ENCODE measurements at places on chromosomes 5 and 9.

GRCh38 chr5:81400375-81400774 is 6.4 kb upstream of the ACOT12 start:
- DNase-seq = no peak

- DNase-seq = no peak
These were observed 126.4 kb downstream of the PARP8 start for GRCh38 chr5:50792843-50793242.

DNA sequence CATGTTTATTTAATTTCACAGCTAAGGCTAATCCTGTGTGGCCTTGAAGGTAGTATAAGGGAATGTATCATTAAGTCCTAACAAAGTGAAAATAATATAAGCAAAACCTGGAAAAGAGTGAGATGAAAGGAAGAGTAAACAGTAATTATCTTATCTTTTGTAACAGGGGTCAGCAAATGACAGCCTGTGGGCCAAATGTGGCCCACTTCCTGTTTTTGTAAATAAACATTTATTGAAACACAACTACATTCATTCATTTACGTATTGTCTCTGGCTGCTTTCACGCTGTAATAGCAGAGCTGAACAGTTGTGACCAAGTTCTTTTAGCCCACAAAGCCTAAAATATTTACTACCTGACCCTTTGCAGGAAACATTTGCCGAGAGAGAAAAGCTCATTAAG is 78.4 kb upstream of the HTR4 start:
- no peak for DNase-seq

- no peak for DNase-seq
These were observed 474.0 kb downstream of the CCDC171 start for GRCh38 chr9:16026886-16027285.

- DNase-seq = no peak
These were observed 29.6 kb downstream of the IRF1 start for GRCh38 chr5:132460846-132461568.

- no peak for DNase-seq
These were observed at the start of gene CFAP157 for GRCh38 chr9:127706836-127707241. TSS of gene CFAP157 (plus strand) at chr9:127706988. CDS start at chr9:127707032, 44 bp downstream.

DNA sequence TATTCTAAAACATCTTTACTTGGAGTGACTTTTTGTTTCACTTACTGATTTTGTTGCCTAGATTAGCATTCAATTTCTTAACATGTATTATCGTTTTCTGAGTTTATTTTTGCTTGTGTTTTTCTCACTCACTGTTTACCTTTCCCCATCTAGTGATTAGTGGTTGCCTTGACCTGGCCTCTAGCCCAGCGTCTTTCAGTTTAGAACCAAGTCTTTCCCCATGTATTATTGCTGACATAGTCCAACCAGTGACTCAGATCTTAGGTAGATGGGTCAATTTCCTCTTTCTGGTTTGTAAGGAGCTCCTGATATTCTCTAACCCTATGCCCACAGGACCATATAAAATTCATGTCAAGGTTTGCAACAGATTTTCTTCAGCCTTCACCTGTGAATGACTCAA is 135.5 kb downstream of the PRR16 start:
- DNase-seq = no peak

DNA sequence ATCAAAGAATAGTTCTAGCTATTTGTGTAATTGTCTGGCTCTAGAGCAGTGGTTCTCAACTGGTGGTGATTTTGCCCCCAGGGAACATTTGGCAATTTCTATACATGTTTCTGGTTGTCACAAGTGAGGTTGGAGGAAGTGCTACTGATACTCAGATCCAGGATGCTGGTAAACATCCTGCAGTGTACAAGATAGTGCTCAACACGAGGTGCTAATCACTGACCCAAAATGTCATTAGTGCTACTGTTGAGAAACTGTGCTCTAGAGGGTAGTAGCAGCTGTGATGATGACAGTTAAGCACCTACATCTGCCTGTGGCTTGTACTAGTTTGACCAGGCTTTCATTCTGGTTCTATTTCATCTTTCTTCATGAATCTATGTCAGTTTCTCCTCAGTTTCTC is 22.1 kb downstream of the LRRC19 start:
- no peak for DNase-seq

DNA sequence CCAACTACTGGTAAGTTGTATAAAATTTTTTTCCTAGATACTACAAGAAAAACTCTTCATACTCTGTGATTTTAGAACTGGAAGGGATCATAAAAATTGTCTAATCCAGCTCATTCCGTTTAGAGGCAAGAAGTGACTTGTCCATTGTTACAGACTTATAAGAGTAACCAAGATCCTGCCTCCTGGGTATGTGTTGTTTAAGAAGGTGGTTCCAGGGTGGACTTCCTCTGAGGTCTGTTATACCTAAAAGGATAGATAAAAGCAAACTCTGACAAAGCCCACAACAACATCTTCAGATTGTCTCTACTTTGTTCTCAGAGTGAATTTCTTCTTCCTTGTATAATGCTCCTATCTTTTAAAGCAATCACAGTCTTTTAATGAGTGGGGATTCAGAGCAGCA is 24.2 kb downstream of the TGFBR1 start:
- DNase-seq = no peak

GRCh38 chr5:175133185-175133584 is 310.8 kb downstream of the DRD1 start:
- DNase-seq = no peak

DNA sequence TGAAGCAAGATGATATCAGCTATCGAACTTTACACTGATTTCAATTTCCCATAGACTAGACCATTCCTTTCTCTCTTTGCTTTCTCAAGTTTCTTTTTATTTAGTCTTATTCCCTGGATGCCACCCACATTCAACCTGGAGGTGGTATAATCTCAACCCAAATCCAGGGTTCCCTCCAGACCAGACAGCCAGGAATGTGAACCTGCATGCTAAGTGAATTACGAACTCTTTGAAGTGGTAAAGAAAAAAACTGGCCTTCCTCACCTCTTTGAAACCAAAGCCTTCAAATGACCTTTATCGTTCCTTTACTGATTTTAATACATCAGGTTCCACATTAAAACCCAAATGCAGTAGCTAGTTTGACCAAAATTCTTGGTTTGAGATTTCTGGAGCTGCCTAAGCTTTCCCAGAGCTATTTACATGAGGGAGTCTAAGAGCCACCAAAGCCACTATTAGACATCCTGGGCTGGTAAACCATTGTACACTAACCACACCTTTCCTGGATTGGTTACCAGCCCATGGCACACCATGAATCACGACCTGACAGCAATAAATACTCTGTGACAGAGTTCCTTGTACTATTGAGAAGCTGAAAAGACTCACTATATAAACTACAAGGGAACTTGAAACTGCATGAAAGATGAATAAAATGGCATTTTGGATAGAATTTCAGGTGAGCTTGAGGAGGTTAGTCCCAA is 323.7 kb downstream of the ADAMTS6 start:
- DNase-seq = no peak

DNA sequence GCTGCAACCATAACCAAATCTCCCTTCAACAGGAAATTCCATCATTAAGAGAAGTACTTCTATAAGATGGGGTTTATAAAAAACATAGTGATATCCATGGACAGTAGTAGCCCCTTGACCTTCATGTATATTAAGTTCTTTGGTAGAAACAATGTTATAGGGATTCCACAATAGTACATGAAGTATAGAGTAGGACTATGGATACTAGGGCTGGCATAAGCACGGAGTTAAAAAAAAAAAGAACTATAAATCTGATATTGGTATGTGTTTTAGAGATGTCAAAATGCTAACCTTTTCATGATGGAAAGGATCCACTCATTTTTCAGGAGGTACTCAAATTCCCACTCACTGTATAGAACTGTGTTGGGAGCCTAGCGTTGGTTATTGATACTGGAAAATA is 337.6 kb downstream of the FGF10 start:
- no peak for DNase-seq

- DNase-seq = no peak
These were observed 22.1 kb upstream of the GABBR2 start for GRCh38 chr9:98730871-98731270.

GRCh38 chr5:60366489-60366888 is 333.5 kb downstream of the DEPDC1B start:
- no peak for DNase-seq

- no peak for DNase-seq
These were observed 5.8 kb downstream of the FOXE1 start for GRCh38 chr9:97858826-97859225.

- no peak for DNase-seq
These were observed 86.3 kb upstream of the GRHPR start for GRCh38 chr9:37336150-37336549.

DNA sequence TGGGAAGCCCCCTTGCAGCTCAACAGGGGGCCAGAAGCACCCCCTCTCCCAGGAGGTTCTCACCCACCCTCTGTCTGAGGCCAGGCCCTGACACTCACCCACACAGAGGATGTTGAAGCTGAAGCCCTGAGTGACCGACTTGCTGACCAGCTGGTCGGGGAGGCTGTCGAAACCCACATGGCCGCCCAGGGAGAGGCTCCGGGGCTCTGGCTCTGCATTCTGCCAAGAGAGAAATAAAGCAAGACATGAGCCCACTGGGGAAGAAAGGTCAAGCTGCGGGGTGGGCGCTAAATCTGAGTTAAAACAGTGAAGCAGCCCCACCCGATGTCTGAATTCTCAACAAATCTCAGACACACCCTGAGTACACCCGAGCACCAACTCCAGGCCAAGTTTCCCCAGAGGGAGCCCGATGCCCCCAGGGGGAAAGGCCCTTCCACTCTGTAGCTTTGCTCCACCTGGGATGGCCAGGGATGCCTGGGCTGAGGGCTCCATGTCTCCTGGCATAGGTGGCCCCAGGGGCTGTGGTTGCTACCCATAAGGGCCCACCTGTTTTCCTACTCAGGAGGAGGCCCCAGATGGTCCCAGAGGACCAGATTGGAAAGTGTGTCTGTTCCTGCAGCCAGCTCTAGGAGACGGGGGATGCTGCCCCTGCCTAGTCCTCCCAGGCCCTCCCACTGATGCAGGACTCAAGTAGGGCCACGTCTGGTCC is 11.6 kb downstream of the SEPTIN8 start:
- no peak for DNase-seq

GRCh38 chr9:20331095-20331685 is 291.1 kb downstream of the MLLT3 start:
- DNase-seq = no peak

DNA sequence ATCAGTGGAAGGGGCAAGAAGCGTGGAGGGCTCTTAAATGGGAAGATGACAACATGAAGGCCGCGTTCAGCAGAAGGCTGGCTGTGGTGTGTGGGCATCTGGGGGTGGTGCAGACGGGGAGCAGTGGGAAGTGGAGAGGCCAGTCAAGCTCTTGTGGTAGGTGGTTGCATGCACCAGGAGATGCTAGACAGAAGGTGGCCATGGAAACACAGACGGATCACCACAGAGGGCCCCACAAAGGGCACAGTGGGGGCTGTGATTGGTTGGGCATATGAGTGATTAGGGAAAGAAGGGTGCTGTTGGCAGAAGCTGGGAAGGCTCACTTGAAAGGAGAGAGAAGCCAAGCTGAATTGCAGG is 14.7 kb downstream of the MTMR12 start:
- no peak for DNase-seq

DNA sequence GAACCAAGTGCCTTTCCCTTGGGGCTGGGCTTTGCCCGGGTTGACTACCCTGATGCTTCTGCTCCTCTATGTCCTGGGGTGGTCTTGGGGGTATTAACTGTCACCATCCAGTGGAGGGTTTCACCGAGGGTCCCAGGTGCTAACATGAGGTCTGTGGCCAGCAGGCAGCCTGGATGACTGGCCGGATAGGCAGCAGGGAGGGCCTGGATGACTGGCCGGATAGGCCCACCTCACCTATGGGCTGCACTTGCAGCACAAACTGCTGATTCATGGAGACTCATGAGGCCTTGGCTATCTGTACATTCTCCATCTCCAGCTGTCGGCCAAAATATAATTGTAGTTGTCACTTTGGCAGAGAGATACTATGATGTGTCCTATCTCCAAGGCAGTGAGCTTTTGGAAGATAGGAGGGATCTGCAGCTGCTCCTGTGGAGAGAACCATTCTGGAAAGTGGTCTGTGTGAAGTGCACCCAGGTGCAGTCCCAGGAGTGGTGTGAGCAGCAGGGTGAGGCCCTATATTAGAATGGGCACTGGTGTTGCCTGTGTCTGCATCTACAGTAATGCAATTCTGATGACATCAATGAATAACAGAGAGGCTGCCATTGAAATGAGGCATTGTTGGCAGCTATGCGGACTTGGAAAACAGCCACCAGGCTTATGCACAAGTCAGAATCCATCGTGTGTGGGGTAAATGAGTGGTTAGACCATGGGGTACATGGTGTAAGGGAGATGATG is 26.3 kb upstream of the CDKN2AIPNL start:
- DNase-seq = no peak

- DNase-seq = no peak
These were observed 558.0 kb downstream of the EBF1 start for GRCh38 chr5:158541536-158542297.

- DNase-seq = no peak
These were observed 13.7 kb downstream of the OR1J1 start for GRCh38 chr9:122463828-122464632.

GRCh38 chr5:139038613-139039305 is 159.4 kb downstream of the SIL1 start:
- DNase-seq = no peak

- no peak for DNase-seq
These were observed 314.1 kb upstream of the ATP10B start for GRCh38 chr5:161165998-161166660.

- no peak for DNase-seq
These were observed 597 bp upstream of the TMEM250 start for GRCh38 chr9:136119061-136119882.

DNA sequence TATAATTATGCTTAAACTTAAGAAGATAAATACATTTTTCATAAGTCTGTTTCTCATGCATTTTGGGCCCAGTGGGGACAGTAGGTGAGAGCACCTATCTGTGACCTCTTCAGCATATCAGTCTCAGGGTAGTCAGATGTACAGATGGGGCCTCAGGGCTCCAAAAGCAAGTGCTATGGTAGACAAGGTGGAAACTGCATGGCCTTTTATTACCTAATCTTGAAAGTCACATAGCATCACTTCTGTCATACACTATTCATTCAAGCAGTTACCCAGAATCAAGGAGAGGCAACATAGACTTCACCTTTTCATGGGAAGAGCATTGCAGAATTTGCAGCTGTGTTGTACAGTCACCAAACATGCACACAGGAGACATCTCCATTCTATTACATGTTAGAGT is 94.8 kb downstream of the SV2C start:
- DNase-seq = no peak

- no peak for DNase-seq
These were observed 22.8 kb upstream of the RNU6ATAC start for GRCh38 chr9:134187110-134187531.

GRCh38 chr5:425714-426113 is 17.3 kb upstream of the EXOC3 start:
- no peak for DNase-seq

- no peak for DNase-seq
These were observed 330.4 kb downstream of the ICE1 start for GRCh38 chr5:5752844-5753243.

DNA sequence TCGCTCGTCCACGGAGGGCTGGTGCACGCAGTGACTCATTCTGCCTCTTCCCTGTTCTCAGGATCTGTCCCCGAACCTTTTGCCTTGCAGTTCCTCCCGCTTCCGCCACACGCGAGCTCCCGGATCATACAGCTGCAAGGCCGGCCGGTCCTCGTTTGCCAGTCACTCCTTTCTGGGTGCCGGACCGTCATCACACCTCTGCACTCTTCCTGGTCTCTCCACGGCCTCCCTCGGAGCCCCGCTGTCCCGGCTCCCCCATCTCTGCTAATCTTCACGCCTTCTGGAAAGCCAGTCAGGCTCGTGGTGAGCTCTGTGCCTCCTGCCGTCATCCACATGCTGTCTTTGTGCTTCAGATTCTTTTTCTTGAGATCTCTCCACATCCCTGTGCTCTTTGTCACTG is 91.8 kb downstream of the STX17 start:
- DNase-seq = no peak

- DNase-seq = no peak
These were observed 80.1 kb upstream of the PLEKHG4B start for GRCh38 chr5:11898-12297.
